Stimulated activated CD8-positive, alpha-beta memory T cell treated with anti-CD3 and anti-CD28 coated beads, Interleukin-7, amount 100 ng/mL, for 1 hour (primary cell): ENCODE measurements at places on chromosomes 1 and 21.

DNA sequence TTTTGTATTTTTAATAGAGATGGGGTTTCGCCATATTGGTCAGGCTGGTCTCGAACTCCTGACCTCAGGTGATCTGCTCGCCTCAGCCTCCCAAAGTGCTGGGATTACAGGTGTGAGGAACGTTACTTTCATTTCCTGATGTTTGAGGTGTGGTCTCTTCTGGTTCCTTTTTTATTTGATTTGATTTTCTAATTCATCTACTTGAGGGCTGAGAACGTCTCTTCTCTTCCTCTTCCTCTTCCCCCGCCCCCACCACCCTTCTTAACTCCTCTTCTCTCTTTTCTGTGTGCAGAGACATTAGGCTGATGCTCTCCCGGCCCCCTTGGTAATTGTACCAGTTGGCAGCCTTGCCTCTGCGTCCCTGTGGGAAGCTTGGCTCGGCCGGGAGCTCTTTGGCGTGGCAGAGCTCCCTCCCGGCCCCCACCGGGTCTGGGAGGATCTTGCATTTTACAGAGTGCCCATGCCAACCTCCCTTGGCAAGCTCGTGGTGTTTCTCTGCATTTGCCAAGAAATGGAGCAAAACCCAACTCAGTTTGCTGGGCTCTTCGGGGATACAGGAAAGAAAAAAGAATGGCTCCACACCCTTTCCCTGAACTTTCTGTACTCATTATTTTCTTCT, 19.9 kb downstream of the CRYAA start:
- DNase-seq = no peak

DNA sequence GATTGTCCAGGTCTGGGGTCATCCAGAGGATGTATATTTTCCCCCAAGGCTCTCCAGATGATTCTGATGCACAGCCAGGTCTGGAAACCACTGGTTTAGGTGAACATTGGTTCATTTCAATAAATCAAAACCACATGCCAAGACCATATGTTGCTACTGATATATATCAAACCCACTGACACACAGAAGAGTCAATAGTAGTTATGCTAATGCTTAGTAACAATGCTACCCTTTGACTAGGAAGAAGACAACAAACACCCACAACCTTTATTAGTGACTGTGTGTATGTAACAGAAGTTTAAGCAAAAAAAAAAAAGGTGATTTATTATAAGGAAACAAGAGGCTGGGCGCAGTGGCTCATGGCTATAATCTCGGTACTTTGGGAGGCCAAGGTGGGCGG, 35.6 kb upstream of the POU2F1 start:
- DNase-seq = no peak

- DNase-seq = no peak
Measured at GRCh38 chr1:25685938-25686665, 69.5 kb downstream of the MAN1C1 start.

DNA sequence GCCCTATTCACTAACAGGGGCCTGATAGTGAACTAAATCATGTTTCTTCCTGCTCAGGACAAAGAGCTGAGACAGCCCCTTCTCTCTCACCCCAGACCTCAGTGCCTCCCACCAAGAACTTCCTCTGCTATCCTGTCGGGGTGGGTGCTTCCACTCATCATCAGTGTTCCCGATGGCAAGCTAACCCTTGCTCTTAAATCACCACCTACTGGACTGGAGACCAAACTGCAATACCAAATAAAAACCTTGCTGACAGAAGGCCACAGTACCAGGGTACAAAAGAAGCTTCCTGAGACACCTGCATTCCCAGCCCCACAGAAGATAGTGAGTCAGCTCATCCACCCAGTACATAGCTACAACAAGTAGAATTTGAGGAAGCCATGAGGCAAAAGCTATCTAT, 799.5 kb downstream of the LTN1 start:
- DNase-seq = no peak

GRCh38 chr1:146019231-146020057, 2.1 kb downstream of the HJV start:
- DNase-seq = no peak

DNA sequence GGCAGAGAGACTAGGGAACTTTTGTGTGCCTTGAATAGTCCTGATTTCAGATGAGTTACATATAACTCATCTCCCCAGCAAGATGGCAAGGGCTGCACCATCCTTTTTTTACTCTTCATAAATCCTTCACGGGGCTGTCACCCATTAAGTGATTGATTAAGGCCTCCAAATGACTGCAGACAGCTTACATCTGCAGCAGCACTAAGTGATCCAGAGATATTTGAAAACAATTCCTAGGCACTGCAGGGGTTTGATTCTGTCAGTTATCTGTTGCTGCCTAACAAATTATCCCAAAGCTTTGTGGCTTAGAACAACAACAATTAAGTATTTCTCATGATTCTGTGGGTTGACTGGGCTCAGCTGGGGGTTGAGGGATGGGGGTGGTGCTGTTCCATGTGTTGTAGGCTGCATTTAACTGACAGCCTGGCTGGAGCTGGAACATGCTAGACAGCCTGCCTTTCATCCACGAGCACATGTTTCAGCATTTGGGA, 19.3 kb downstream of the TEX38 start:
- no peak for DNase-seq

GRCh38 chr1:206556047-206556749, 48.9 kb downstream of the RASSF5 start:
- no peak for DNase-seq

- DNase-seq = no peak
Measured at GRCh38 chr1:186793582-186793927, 35.2 kb upstream of the PLA2G4A start.

- no peak for DNase-seq
Measured at GRCh38 chr1:211329764-211330201, 3.1 kb downstream of the TRAF5 start.

GRCh38 chr1:208497866-208498541, 253.8 kb upstream of the PLXNA2 start:
- no peak for DNase-seq

- no peak for DNase-seq
Measured at GRCh38 chr1:29650041-29650400, 413.7 kb downstream of the PTPRU start.

DNA sequence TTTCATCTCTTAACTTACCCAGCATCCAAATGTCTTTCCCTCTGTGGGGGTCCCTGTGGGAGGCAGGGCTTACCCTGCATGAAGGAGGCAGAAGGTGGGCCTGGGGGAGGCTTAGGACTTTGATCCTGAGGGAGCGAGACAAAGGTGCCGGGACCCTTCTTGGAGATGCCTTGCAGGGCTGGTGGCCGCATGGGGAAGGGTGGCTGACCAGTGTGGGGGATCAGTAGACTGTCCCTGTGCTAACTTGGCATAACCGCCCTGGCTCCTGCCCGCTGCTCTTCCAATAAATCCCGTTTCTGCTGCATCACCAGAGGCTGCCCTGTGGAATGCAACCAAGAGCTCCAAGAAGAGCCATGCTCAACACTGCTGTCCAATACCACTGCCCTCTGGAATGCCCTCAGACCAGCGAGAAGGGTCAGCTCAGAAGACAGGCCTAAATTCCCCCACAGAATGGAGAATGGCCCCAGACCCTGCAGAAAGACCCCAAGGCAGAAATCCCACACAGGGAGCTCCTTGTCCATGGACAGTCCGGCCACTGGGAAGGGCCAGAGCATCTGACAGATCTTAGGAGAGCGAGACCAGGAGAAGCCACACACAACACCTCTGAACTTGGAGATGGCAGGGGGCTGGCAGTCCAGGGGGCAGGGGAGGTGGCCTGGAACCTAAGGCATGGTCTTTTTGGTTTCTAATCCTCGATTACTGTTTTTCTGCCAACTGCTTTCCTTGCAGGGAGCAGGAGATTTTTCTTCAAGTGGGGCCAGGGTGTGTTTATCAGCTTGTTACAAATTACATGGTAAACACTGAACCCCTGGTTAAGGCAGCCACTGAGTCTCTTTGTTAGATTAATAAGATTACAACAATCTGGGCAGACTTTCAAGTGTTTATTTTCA, 46.7 kb upstream of the DMRTB1 start:
- DNase-seq = no peak

DNA sequence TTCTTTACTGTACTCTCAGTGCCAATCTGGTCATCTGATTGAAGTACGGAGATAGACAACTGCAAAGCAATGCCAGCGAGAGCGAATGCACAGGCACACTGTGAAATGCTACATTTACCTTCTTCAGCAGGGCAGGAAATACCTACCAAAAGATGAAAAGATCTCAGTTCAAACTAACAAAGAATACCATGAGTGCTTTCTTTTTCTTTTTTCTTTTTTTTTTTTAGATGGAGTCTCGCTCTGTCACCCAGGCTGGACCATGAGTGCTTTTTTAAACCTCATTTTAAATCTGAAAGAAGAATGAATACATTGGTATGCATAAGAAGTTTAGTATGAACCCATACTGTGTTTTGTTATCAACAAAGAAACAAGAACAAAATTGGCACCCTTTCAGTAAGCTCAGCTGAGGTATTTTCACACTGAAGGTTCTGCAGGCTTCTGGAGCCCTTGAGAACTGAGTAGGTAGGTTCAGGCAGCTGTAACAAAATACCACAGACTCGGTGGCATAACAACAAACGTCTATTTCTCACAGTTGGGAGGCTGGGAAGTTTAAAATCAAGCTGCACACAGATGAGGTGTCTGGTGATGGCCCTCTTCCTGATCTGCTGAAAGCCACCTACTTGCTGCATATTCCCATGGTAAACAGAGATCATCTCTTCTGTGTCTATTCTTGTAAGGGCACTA, 1.7 kb upstream of the CHI3L2 start:
- no peak for DNase-seq

GRCh38 chr1:173864179-173864867, 3.5 kb downstream of the GAS5 start:
- DNase-seq = no peak

DNA sequence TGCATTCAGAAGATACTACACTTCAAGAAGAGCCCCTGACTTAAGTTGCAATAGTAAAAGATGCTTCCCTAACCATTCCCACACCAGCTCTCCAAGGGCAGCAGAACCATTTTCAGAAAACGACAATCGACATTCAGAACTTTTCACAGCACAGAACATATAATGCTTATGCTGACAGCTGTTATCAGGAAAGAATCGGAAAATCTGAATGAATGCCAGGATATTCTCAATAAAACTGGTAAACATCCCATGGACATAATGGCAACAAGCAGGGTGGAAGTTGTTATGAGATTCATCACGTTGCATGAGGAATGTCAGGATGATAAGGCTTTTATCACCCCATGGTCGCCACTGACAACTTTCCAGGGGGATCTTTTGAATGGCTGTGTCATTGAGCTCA, 246.6 kb upstream of the CHRM3 start:
- DNase-seq = no peak

DNA sequence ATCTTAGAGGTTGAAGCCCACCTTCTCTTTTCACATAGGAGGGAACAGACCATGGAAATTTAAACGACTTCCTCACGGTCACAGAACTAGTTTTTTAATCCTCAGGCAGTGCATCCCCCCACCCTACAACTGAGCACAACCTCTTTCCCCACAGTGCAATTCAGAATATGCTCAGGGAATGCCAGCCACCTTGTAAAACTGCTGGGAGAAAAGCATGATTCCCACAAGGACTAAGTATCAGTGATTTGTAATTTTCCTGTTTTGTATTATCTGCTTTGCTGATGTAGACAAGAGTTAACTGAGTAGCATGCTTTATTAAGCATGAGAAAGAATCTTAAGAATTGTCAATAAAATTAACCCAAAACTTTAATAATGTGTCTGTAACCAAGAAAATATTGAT, 23.8 kb downstream of the TMEM50A start:
- DNase-seq = no peak

- DNase-seq = no peak
Measured at GRCh38 chr1:34827341-34827941, 32.1 kb downstream of the SMIM12 start.

GRCh38 chr1:230113593-230114236, 46.7 kb downstream of the GALNT2 start:
- DNase-seq = no peak

DNA sequence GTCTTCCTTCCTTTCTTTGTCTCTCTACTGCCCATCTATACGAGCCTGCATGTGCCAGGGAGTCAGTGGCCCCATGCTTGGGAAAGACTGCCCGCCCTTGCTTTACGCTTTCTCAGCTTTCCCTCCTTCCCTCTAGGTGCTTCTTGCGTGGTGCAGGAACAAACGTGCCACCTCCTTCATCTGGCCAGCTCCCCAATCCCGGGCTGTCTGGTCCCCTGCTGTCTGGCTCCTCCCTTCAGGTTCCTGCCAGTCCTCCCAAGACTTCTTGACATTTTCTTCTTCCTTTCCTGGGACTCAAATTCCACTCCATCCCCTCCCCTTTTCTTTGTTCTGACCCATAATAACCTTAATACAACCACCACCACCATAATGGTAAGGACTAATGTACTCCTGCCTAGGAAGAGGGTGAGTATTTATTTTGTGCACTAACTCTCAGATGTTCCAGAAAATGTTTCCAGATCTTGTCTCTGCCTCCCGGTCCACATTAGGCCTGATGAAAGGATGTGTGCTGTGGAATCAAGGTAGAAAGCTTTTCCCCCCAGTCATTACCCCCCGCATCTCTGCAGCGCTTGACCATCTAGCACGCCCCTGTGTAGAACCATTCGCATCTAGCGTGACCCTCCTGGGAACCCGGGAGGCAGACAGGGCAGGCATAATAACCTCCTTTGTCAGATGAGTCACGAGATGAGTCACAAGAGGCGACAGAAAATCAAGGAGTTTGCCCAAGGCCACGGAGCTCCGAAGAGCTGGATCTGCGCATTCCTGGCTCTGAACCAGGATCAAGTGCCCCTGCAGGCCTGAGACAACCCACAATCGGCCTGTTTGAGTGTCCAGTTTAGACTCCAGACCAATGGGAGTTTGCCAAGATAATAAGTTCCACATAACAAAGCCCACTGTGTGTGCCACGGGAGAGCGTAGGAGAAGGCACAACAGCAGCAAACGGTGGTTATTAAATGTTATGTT, 60.1 kb upstream of the NEK2 start:
- DNase-seq = no peak

GRCh38 chr1:203453616-203454015, 22.0 kb upstream of the PRELP start:
- no peak for DNase-seq

GRCh38 chr1:51605961-51606723, 10.8 kb upstream of the OSBPL9 start:
- DNase-seq = no peak

DNA sequence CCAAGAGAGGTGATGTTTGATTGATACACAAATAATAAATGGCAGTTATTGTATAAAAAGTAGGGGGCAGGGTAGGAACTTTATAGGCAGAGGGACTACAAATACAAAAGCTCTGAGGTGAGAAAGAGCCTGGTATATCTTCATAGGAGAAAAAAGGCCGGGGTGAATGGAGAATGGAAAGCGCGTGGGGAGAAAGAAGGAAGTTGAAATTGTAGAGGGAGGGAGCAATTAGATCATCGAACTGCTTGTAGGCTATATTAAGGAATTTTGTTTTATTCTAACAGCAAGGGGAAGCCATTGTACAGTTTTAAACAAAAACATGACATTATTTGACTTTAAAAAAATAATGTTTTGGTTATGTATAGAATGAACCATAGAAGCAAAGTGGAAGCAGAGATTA, 147.4 kb downstream of the PDE4B start:
- no peak for DNase-seq

- no peak for DNase-seq
Measured at GRCh38 chr1:64183395-64184002, 19.9 kb upstream of the UBE2U start.

DNA sequence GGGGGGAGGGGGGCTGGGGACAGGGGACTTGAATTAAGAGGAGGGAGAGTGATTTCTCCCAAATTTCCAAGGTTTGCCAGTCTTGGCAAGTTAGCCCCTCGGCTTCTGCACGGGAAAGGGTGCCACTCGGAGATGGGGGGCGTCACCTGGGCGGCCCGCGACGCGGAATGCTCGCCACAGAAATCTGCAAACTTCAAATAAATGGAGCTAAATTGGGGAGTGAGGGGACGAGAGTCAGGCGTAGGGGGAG, 885 bp upstream of the SSBP3 start:
- DNase-seq = no peak
